Osteocyte (in vitro differentiated cells): ENCODE measurements at places on chromosomes 13 and 19. TPM values are rescaled to one million over a fixed set of nuclear protein-coding genes. Genes with fewer than 3 reads are reported as not detected.

Gene PDX1
- not detected in 2 replicates for total RNA-seq

Gene GEMIN7
- 19.3 and 25.8 TPM in 2 replicates for total RNA-seq

Gene CEACAM3
- not detected in 2 replicates for total RNA-seq

DNA sequence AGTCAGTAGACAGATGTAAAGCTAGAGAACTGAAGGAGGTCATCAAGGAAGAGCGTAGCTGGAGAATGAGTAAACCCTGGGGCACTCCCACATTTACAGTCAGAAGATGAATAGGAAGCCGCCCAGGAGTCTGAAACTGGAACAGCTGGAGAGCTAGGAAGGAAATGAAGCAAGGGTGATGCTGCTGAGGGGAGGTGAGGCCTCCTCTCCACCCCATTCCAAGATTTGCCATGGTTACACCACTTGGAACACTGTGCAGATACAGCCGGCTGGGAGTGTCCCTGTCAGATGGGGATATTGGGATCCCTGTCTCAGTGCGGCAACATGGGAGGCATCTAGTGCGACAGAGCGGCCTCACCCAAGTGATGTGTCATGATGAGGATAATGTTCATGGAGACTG is 51.8 kb upstream of the GPI start:
- H3K36me3 ChIP-seq = peaks cover 13% of the 10 kb centered on the region
- H3K4me3 ChIP-seq = no peak overlapping the region
- peaks cover 40% of the 10 kb centered on the region for H3K4me1 ChIP-seq
- no peak overlapping the region for H3K27ac ChIP-seq
- no peaks in the 10 kb centered on the region for H3K27me3 ChIP-seq

- no peak overlapping the region for H3K4me3 ChIP-seq
- H3K36me3 ChIP-seq = no peaks in the 10 kb centered on the region
- no peaks in the 10 kb centered on the region for H3K27me3 ChIP-seq
- H3K4me1 ChIP-seq = peaks cover 4% of the 10 kb centered on the region
- no peak for DNase-seq
- no peak overlapping the region for H3K27ac ChIP-seq
Measured at GRCh38 chr13:24221007-24221406, 60.5 kb downstream of the SPATA13 start.

DNA sequence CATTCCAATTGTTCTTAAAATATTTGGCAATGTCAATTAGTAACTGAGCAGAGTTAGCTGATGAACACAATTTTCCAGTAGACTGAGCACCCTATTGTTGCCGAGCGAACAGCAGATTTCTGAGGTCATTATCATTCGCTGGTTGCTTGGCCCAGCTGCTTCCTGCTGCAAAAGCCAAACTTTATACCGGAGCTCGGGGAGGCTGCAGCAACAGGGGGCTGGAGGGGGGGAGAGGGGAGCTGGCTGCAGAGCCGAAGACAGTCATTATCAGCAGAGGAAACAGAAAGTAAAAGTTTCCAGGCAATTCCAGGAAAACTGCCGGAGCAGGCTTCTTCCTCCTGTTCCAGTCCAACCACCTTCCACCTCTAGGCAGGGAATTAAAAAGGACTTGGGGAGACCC is 77.9 kb downstream of the ZNF536 start:
- no peak for DNase-seq
- no peaks in the 10 kb centered on the region for H3K36me3 ChIP-seq
- no peak overlapping the region for H3K4me3 ChIP-seq

DNA sequence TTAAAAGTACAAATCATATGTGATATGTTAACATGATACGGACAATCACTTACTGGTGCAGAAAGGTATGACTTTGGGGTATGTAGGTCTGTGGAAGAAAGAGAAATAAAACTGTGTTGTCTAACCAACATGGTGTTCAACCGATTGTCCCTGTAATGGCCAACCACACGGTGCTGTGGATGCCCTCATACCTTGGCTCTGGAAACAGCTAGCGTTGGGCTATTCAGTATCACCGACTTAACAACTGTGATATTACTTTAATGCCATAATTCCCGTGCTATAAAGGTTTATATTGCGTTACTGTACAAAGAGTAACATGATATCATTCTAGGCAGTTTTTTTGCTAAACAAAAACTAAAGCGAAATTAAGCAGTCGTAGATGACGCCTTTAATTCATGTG is 448.3 kb downstream of the EFNB2 start:
- DNase-seq = no peak
- peaks cover 10% of the 10 kb centered on the region for H3K4me1 ChIP-seq
- H3K27ac ChIP-seq = no peak overlapping the region
- H3K27me3 ChIP-seq = no peaks in the 10 kb centered on the region
- no peaks in the 10 kb centered on the region for H3K36me3 ChIP-seq
- H3K4me3 ChIP-seq = no peak overlapping the region

DNA sequence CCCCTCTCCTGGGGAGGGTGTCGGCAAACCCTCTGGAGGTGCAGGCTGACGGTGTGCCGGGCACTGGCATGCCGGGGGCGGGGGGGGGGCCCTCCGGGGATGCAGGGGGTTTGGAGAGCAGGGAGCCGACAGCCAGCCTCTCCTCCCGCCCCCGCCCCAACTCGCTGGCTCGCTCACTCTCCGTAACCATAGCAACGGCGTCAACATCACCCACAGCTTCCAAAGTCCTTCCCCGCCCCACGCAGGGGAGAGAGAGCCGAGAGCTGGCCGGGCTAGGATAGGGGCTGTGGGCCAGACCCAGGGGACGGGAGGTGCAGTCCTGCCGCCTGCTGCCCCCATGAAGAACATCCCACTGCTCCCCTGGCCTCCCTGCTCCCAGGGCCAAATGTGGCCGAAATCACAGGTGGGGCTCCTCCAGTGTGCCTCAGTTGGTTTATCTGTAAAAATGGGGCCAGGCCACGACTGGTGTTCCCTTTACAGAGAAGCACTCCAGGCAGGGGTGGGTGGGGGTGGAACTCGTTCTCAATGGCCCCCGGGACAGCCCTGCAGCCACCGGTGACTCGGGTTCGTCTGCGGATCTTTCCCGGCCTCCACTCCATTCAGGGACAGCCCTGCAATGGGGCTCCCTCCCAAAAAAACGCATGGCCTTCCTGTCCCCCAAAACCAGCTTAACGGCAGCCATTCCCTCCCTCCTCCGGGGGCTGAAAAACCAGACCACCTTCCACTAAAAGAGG is 3.2 kb downstream of the KLF16 start:
- peaks cover 56% of the 10 kb centered on the region for H3K4me1 ChIP-seq
- DNase-seq = peak; percentile 91
- no peak overlapping the region for H3K4me3 ChIP-seq

GRCh38 chr19:15769586-15769985 is 17.9 kb upstream of the OR10H5 start:
- no peaks in the 10 kb centered on the region for H3K36me3 ChIP-seq
- no peaks in the 10 kb centered on the region for H3K27me3 ChIP-seq
- no peak for DNase-seq
- H3K4me3 ChIP-seq = no peak overlapping the region
